H4 (cell line): ENCODE measurements at places on chromosomes 6 and 20. TPM values are rescaled to one million over a fixed set of nuclear protein-coding genes. Genes with fewer than 3 reads are reported as not detected.

GRCh38 chr6:41064841-41065240 is 7.3 kb downstream of the OARD1 start:
- no peak for DNase-seq

- DNase-seq = no peak
Measured at GRCh38 chr20:38452880-38453624, 17.9 kb upstream of the SNHG17 start.

DNA sequence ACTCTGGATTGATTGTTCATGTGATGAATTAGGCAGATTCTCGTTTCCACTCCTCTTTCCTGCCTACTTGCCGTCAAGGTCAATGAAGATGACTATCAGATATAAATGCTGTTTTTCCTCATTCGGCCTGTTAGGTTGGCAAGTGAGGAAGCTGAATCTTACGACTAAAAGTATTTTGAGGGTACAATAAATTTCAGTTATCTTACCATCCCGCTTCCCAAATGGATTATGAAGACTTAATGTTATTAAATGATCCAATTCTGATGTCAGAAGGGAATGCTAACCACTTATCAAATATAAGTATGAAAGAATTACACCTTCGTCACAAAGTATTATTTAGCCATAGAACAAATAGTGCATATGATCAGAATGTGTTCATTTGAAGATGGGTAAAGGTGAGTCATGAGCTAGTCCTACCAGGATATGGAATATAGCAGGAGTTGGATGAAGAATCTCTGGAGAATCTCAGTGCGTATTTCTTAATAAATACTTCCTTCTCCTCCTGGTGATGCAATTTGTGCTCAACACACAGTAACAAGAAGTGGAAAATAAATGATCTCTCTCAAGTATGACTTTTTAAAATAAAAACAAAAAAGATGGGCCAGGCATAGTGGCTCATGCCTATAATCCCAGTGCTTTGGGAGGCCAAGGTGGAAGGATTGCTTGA is 4.6 kb downstream of the GPLD1 start:
- no peak for DNase-seq

- DNase-seq = no peak
Measured at GRCh38 chr6:170056278-170056711, 234.6 kb downstream of the DLL1 start.

DNA sequence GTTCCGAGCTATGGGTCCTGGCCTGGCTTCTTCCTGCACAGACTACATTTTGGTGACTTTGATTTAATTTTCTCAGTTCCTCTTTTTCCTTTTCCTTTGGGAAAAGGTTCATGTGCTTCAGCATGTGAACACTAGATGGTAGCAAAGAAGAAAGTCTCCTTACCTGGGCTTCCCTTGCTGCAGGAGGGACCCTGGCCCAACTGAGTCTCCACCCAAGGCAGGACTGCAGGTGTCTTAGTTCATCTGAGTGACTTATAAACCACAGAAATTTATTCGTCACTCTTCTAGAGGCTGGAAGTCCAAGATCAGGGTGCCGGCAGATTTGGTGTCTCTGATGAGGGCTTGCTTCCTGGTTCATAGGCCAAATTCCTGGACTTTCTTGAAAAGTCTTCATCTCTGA is 163.2 kb downstream of the SYCP2 start:
- no peak for DNase-seq

GRCh38 chr20:63968136-63968927 is 1.4 kb downstream of the ZNF512B start:
- no peak for DNase-seq

GRCh38 chr20:17679941-17680835 is 1.9 kb downstream of the RRBP1 start:
- peak; percentile 44 for DNase-seq

- DNase-seq = no peak
Measured at GRCh38 chr6:33904050-33904746, 100.4 kb upstream of the MLN start.

- no peak for DNase-seq
Measured at GRCh38 chr6:138981416-138981815, 6.6 kb downstream of the REPS1 start.

GRCh38 chr6:167323111-167323510 is 1.8 kb upstream of the TTLL2 start:
- DNase-seq = no peak

DNA sequence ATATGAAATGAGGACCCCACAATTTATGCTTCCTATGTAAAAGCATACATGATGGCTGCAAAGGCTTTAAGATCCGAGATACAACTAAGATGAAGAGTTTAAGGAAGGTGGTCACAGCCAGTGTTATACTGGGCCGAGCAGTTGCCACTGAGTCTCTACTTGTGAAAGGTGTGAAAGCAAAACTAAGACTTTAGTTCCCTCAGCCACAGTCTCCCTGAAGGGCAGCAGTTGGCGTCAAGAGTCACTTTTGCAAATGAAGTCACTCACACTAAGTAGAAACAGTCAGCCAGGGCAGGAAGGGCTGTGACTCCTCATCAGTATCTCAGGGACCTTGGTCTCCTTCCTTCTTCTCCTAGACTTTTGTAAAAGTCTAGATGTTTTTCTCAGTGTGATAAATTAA is 191.6 kb upstream of the MCHR2 start:
- no peak for DNase-seq

GRCh38 chr6:87702589-87702945 is 534 bp upstream of the AKIRIN2 start:
- DNase-seq = no peak

- DNase-seq = no peak
Measured at GRCh38 chr6:21845439-21846140, 252.0 kb downstream of the SOX4 start.

- DNase-seq = no peak
Measured at GRCh38 chr6:30494291-30494861, 5.1 kb downstream of the HLA-E start.

- DNase-seq = no peak
Measured at GRCh38 chr6:56073761-56074160, 173.6 kb downstream of the COL21A1 start.

- no peak for DNase-seq
Measured at GRCh38 chr6:4948781-4949450, 54.9 kb downstream of the RPP40 start.

DNA sequence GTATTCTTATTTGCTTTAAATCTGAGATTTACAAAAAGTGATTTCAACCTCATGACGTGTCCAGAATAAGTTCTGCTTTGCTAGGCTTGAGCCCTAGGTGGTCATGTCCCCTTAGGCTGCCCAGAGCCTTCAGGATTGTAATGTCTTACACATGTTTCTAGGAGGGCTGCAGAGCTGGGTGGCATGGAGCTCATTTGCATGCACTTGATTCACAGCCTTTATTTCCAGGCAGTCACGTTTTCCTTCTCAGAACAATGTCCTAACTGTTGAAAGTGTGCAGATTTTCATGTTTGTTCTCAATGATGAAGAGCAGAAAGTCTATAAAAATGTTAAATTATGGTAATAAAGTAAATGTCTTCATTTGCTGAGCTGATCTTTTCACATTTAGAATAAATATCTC is 448.6 kb upstream of the SOX4 start:
- DNase-seq = no peak

DNA sequence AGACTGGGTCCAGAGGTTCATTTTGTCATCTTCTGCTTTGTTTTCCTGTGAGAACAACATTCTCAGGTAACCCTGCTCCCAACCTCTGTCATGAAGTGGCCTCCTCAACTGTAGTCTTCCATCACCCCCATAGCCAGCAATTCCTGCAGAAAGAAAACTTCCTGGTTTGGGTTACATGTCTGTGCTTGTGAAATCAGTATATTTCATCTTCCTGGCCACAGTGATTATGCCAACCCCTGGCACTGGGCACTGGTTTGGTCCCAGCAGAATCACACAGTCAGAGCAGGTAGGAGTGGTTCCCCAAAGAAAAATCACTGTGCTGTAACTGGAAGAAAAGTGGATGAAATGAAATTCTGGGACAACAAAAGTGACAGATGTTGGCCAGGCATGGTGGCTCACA is 52.5 kb downstream of the CRYBG1 start:
- no peak for DNase-seq

GRCh38 chr6:30612687-30613248 is 4.3 kb downstream of the PPP1R10 start:
- no peak for DNase-seq

- DNase-seq = peak; percentile 91
Measured at GRCh38 chr6:16752206-16752866, 8.9 kb downstream of the ATXN1 start.

DNA sequence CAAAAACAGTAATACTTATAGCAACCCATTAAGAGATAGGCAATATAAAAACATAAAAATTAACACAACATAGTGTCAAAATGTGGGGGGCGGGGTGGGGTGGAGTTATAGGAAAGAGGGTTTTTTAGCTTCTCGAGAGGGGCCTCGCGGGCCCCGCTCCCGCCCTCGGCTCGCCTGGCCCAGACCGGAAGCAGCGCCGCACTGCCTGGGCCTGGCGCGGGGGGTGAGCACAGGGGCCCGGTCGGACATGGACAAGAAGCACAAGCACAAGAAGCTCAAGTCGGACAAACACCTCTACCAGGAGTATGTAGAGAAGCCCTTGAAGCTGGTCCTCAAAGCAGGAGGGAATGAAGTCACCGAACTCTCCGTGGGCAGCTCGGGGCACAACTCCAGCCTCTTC is 53.4 kb downstream of the REV3L start:
- no peak for DNase-seq

GRCh38 chr6:71287038-71287437 is 1.6 kb upstream of the OGFRL1 start:
- DNase-seq = no peak

GRCh38 chr20:63372971-63373885 is 12.1 kb upstream of the CHRNA4 start:
- DNase-seq = no peak

GRCh38 chr20:57038608-57039440 is 227.6 kb downstream of the BMP7 start:
- DNase-seq = no peak

DNA sequence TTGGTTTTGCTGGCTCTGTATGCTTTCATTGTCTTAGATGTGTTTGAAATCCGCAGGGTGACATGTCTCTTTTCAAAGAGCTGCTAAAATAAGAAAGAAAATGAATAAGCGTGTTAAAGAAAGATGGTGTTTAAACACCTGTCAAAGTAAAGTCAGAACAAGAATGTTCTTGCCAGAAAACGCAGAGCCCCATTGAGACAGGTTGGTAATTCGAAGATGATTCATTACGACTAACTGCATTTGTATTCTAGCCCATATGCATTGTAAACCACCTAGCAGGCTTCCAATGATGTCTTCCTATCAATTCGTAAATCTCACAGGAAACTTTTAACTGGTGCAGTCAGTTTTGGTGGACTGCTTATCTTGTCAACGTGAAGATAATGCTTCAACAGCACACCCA is 16.8 kb downstream of the PHACTR2 start:
- no peak for DNase-seq

- peak; percentile 18 for DNase-seq
Measured at GRCh38 chr6:159217595-159218275, 48.5 kb downstream of the FNDC1 start.

- DNase-seq = no peak
Measured at GRCh38 chr6:130162421-130162820, 60.3 kb downstream of the SAMD3 start.

GRCh38 chr20:63070301-63070625 is 63.5 kb upstream of the BHLHE23 start:
- DNase-seq = no peak

GRCh38 chr6:33298773-33299236 is at the start of gene RGL2:
Gene RGL2 (minus strand): TSS chr6:33298942. CDS start chr6:33298610, 332 bp downstream.
- peak; percentile 37 for DNase-seq

Gene ADGRB3
- total RNA-seq = 0.79 and 1.1 TPM in 2 replicates

Gene EGFL8
- total RNA-seq = 0.43 and 1.7 TPM in 2 replicates

Gene R3HDML
- not detected in 2 replicates for total RNA-seq

Gene MARCKS
- total RNA-seq = 46.5 and 52.2 TPM in 2 replicates

Gene UST
- total RNA-seq = 9.3 and 11.7 TPM in 2 replicates

Gene ADGRG6
- 0.49 and 0.68 TPM in 2 replicates for total RNA-seq

Gene TREML2
- 0.10 TPM in 1 of 2 replicates, not detected in the other for total RNA-seq

Gene FAM209B
- total RNA-seq = not detected in 2 replicates

Gene TP53TG5
- not detected in 2 replicates for total RNA-seq

Gene PLAGL1
- total RNA-seq = 9.8 and 18.5 TPM in 2 replicates
